ENCODE measurements at places on chromosomes 16 and 17. TPM values are rescaled to one million over a fixed set of nuclear protein-coding genes. Genes with fewer than 3 reads are reported as not detected.

GRCh38 chr17:15892731-15893657, 51.9 kb upstream of the ADORA2B start:
- H3K27ac ChIP-seq, result no peak overlapping the region
- no peaks in the 10 kb centered on the region for H3K4me1 ChIP-seq
- no peak overlapping the region for H3K4me3 ChIP-seq
- no peak for DNase-seq
- H3K27me3 ChIP-seq, result no peaks in the 10 kb centered on the region

GRCh38 chr17:32297424-32297823, 31.8 kb downstream of the RHBDL3 start:
- no peaks in the 10 kb centered on the region for H3K36me3 ChIP-seq
- H3K27me3 ChIP-seq, result no peaks in the 10 kb centered on the region
- H3K4me1 ChIP-seq, result no peaks in the 10 kb centered on the region
- H3K27ac ChIP-seq, result no peak overlapping the region
- no peak overlapping the region for H3K4me3 ChIP-seq
- DNase-seq, result no peak

- peaks cover 11% of the 10 kb centered on the region for H3K4me1 ChIP-seq
- H3K27ac ChIP-seq, result no peak overlapping the region
- no peaks in the 10 kb centered on the region for H3K36me3 ChIP-seq
- no peak overlapping the region for H3K4me3 ChIP-seq
Observed at GRCh38 chr16:22186517-22186916, 19.6 kb upstream of the EEF2K start.

DNA sequence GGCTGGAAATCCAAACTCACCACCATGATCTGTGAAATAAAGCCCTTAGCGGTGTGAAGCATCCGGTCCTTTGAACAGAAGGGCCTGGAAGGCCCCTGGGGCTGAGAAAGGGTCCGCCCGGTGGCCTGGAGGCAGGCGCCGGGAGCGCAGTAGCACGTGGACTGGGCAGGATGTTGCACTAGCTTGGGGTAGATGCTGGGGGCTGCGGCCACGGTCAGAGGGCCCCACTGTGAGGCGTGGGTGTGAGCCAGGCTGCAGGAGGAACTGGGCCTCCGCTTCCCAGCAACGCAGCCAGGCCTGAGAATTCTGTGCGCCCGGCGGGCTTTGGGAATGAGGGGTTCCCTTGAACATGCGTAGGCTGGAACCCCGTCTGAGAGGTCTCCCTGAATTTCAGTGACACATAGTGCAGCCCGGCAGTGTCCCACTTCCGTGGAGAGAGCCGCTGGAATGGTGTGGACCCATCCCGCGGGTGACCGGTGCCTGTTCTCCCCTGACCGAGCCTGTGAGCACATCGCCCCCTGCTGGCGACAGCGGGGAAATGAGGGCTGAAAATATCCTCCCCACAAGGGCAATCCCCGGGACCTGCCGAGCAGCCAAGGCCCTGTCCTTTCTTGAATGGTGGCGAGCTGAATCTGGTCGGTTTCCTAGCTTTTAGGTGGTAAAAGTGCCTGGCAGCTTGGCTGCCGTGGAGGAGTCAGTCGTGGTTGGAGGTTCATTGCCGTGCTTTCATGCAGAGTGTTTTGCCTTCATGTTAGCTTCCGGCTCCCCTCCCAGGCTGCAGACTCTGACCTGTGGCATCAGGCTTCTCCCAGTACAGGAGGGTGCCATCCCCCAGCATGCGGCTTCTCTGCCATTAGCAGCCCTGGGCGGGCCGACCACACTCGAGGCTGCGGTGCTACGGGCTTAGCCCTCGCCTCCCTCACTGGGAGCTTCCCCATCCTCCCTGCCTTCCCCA, 43.8 kb downstream of the DNAJA2 start:
- H3K27me3 ChIP-seq, result no peaks in the 10 kb centered on the region
- H3K27ac ChIP-seq, result no peak overlapping the region
- H3K4me1 ChIP-seq, result no peaks in the 10 kb centered on the region
- peak; percentile 73 for DNase-seq
- no peak overlapping the region for H3K4me3 ChIP-seq

GRCh38 chr16:62076886-62077285, 40.6 kb upstream of the CDH8 start:
- H3K27me3 ChIP-seq, result no peaks in the 10 kb centered on the region
- H3K4me1 ChIP-seq, result no peaks in the 10 kb centered on the region
- H3K27ac ChIP-seq, result no peak overlapping the region
- H3K36me3 ChIP-seq, result no peaks in the 10 kb centered on the region

- no peak for DNase-seq
- H3K36me3 ChIP-seq, result no peaks in the 10 kb centered on the region
- H3K27ac ChIP-seq, result no peak overlapping the region
- H3K4me3 ChIP-seq, result no peak overlapping the region
- peaks cover 29% of the 10 kb centered on the region for H3K27me3 ChIP-seq
- H3K4me1 ChIP-seq, result no peaks in the 10 kb centered on the region
Observed at GRCh38 chr17:41392278-41392677, 5.1 kb downstream of the KRT31 start.

DNA sequence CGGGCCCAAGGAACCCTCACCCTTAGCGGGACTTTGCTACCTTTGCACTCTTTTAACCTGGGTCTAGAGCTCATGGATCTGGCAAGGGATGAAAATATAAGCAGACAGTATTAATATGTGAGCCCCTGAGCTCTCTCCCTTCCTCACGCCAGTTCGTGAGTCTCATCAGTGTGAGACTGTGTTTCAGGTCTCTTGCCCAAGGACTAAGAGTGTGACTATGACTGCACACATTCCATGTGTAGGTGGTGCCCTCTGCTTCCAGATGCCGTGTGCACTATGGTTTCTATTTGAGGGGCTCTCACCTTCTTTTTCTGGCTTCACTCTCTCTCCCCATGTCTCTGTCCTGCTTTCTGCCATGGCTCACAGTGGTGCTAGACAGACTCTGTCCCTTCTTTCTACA, 40.5 kb downstream of the DHRS7B start:
- H3K27me3 ChIP-seq, result no peaks in the 10 kb centered on the region
- no peak overlapping the region for H3K4me3 ChIP-seq
- H3K36me3 ChIP-seq, result no peaks in the 10 kb centered on the region
- DNase-seq, result no peak
- peaks cover 7% of the 10 kb centered on the region for H3K4me1 ChIP-seq

GRCh38 chr17:44773140-44773539, 14.4 kb downstream of the ADAM11 start:
- H3K36me3 ChIP-seq, result no peaks in the 10 kb centered on the region
- no peak overlapping the region for H3K4me3 ChIP-seq
- H3K27me3 ChIP-seq, result peaks cover 17% of the 10 kb centered on the region
- no peak for DNase-seq

- no peaks in the 10 kb centered on the region for H3K4me1 ChIP-seq
- H3K36me3 ChIP-seq, result no peaks in the 10 kb centered on the region
- peak overlapping the region; percentile 69 for H3K27ac ChIP-seq
- no peak for DNase-seq
- no peak overlapping the region for H3K4me3 ChIP-seq
Observed at GRCh38 chr17:45111850-45112249, 20.5 kb downstream of the PLCD3 start.

DNA sequence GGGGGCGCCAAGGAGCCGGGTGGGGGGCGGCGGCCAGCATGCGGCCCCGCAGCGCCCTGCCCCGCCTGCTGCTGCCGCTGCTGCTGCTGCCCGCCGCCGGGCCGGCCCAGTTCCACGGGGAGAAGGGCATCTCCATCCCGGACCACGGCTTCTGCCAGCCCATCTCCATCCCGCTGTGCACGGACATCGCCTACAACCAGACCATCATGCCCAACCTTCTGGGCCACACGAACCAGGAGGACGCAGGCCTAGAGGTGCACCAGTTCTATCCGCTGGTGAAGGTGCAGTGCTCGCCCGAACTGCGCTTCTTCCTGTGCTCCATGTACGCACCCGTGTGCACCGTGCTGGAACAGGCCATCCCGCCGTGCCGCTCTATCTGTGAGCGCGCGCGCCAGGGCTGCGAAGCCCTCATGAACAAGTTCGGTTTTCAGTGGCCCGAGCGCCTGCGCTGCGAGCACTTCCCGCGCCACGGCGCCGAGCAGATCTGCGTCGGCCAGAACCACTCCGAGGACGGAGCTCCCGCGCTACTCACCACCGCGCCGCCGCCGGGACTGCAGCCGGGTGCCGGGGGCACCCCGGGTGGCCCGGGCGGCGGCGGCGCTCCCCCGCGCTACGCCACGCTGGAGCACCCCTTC, 484 bp downstream of the FZD2 start:
- H3K4me3 ChIP-seq, result peak overlapping the region; percentile 38
- peak; percentile 33 for DNase-seq
- H3K27ac ChIP-seq, result peak overlapping the region; percentile 73
- H3K36me3 ChIP-seq, result no peaks in the 10 kb centered on the region

GRCh38 chr17:67646472-67646871, 71.3 kb upstream of the NOL11 start:
- H3K27ac ChIP-seq, result no peak overlapping the region
- no peaks in the 10 kb centered on the region for H3K27me3 ChIP-seq
- H3K4me3 ChIP-seq, result no peak overlapping the region
- H3K4me1 ChIP-seq, result no peaks in the 10 kb centered on the region
- no peaks in the 10 kb centered on the region for H3K36me3 ChIP-seq

DNA sequence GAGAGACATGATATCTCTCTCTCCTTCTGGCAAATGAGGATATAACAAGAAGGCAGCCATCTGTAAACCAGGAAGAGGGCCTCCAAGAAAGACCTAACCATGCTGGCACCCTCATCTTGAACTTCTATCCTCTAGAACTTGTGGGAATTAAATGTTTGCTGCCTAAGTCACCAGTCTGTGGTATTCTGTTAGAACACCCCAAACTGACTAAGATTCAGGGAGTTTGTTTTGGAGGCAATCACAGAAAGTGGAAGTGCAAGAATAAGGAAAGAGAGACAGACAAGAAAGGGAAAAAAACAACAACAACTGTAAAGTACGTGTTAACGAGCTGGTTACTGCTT, 114.5 kb upstream of the GOT2 start:
- no peaks in the 10 kb centered on the region for H3K36me3 ChIP-seq
- H3K27ac ChIP-seq, result no peak overlapping the region
- no peak for DNase-seq
- no peak overlapping the region for H3K4me3 ChIP-seq
- no peaks in the 10 kb centered on the region for H3K27me3 ChIP-seq
- no peaks in the 10 kb centered on the region for H3K4me1 ChIP-seq

GRCh38 chr17:57408071-57408811, 151.9 kb downstream of the MSI2 start:
- no peaks in the 10 kb centered on the region for H3K36me3 ChIP-seq
- H3K27ac ChIP-seq, result peak overlapping the region; percentile 86
- DNase-seq, result peak; percentile 42
- H3K27me3 ChIP-seq, result no peaks in the 10 kb centered on the region
- H3K4me3 ChIP-seq, result no peak overlapping the region

DNA sequence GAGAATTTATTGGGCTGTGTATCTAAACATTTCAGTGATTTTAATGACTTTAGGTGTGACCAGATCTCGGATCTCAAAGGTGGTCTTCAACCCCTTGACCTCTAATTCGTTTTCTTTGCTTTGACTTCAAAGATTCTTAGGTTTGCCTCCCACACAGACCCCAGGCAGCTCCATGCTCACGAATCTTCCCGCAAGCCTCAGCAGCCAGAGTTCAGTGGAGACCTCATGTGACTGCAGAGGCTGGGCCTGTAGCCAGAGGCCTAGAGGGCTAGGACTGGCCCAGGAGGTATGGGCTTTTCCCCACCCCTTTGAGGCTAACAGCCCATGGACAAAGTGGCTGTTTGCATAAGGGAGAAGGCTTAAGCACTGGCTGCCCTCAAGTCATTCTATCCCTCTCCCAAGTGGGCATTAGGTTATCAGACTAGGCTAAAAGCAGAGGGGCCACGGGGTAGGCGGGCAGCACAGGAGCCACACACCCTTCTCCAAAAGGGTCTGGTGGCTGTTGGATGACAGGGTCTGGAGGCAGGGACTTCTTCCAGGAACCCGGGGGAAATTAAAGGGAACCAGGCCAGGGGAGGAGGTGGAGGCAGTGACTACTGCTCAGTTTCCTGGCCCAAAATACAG, 3.0 kb downstream of the HIRIP3 start:
- no peaks in the 10 kb centered on the region for H3K36me3 ChIP-seq
- H3K27me3 ChIP-seq, result no peaks in the 10 kb centered on the region
- no peak overlapping the region for H3K4me3 ChIP-seq
- peaks cover 44% of the 10 kb centered on the region for H3K4me1 ChIP-seq
- DNase-seq, result no peak
- no peak overlapping the region for H3K27ac ChIP-seq

GRCh38 chr16:72241930-72242329, 70.0 kb upstream of the PMFBP1 start:
- no peaks in the 10 kb centered on the region for H3K4me1 ChIP-seq
- H3K27ac ChIP-seq, result no peak overlapping the region
- no peak overlapping the region for H3K4me3 ChIP-seq
- peak; percentile 19 for DNase-seq

GRCh38 chr16:88968589-88969280, 8.3 kb downstream of the CBFA2T3 start:
- no peaks in the 10 kb centered on the region for H3K36me3 ChIP-seq
- no peak for DNase-seq
- H3K4me1 ChIP-seq, result no peaks in the 10 kb centered on the region
- peaks cover 52% of the 10 kb centered on the region for H3K27me3 ChIP-seq
- no peak overlapping the region for H3K4me3 ChIP-seq

- peak overlapping the region; percentile 20 for H3K4me3 ChIP-seq
- no peaks in the 10 kb centered on the region for H3K36me3 ChIP-seq
- H3K27ac ChIP-seq, result peak overlapping the region; percentile 79
- no peak for DNase-seq
Observed at GRCh38 chr17:38453951-38454421, 25.7 kb downstream of the ARHGAP23 start.

DNA sequence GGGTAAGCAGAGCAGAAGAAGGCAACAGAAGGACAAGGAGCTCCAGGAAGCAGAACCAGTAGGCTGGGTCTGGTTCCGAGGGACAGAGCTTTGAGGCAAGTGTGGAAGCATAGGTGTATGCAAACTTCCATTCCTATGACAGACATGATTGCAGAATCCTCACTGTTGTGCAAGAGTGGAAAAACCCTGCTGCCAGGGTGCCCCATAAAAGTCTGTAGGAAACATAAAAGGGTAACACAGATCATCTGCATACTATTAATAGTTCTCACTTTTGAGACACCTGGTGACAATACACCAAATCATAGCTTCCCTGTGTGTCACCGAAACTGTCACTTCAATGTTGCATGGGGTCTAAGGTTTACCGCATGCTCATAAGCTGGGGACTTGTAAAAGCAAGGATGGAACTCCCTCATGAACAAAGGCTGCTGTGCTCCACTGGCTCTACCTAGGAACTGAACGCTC, 39.7 kb downstream of the ARHGAP17 start:
- no peak for DNase-seq
- no peaks in the 10 kb centered on the region for H3K36me3 ChIP-seq
- no peak overlapping the region for H3K4me3 ChIP-seq
- H3K27me3 ChIP-seq, result no peaks in the 10 kb centered on the region
- peaks cover 13% of the 10 kb centered on the region for H3K4me1 ChIP-seq

ACSM3 gene
- total RNA-seq, result 108 TPM

KRT16 gene
- total RNA-seq, result not detected

DNAI2 gene
- total RNA-seq, result not detected

NPIPA3 gene
- 0.95 TPM for total RNA-seq

PRAC1 gene
- 4.4 TPM for total RNA-seq

MILR1 gene
- 1.4 TPM for total RNA-seq
